Urinary bladder (tissue), 4 donors: ENCODE measurements at places on chromosomes 12 and 14. TPM values are rescaled to one million over a fixed set of nuclear protein-coding genes. Genes with fewer than 3 reads are reported as not detected.

Gene BEGAIN
- 3.1 TPM for total RNA-seq

GRCh38 chr14:75236467-75236866 is 42.2 kb upstream of the FOS start:
- no peak for DNase-seq

- DNase-seq: peak; percentile 21
Observed at GRCh38 chr12:79934281-79935020, 446 bp downstream of the PPP1R12A start.

DNA sequence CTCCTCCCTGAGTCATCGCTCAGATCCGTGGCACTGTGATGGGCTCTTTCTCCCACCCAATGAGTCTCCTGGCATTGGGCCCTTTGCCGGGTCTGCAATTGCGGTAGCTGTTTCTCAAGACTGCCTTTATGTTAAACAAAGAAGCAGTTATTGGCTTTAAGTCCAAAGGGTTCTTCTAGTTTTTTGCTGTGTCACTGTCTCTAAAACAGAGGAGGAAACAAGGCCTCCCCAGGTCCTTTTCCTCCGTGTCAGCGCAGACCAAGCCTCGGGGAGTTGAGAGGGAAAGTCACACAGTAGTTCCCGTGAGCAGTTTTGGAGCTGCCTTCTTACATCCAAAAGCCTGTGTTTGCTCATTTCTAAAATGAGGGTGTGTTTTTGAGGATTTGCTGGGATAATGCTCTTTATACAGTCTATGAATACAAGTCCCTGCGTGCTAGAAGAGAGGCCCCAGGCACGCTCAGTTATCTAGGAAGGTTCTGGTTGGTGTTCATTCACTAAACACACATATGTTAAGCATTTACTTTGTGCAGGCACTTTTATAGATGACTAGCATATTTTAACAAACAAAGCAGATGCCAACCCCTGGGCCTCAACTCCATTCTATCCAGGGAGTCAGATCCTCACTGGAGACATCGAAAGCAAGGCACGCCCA is 126.0 kb upstream of the PZP start:
- DNase-seq: no peak
